ENCODE measurements at places on chromosomes 16 and 17. TPM values are rescaled to one million over a fixed set of nuclear protein-coding genes. Genes with fewer than 3 reads are reported as not detected.
A peak's percentile ranks its signal among the peaks of the same experiment; 100 is the strongest.

DNA sequence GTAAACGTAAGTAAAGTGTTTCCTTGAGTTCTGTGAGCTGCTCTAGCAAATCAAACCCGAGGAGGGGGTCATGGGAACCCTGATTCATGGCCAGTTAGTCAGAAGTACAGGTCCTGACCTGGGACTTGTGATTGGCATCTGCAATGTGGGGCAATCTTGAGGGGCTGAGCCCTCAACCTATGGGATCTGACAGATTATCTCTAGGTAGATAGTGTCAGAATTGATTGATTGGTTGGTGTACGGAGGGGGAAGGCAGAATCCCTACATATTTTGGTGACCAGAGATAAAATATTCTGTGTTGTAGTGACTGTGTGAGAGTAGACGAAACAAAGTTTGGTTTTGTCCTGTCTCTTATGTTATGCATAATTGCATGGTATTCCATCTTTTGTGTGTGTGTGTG is 100.5 kb upstream of the NETO2 start:
- no peak for DNase-seq

- DNase-seq = no peak
Measured at GRCh38 chr16:49491771-49492761, 118.5 kb downstream of the C16orf78 start.

- DNase-seq = no peak
Measured at GRCh38 chr17:79842656-79843473, 3.6 kb upstream of the CBX4 start.

- DNase-seq = no peak
Measured at GRCh38 chr17:77528516-77529327, 388.0 kb downstream of the SEC14L1 start.

Gene G6PC1
- not detected for total RNA-seq

- no peak for DNase-seq
Measured at GRCh38 chr16:4926928-4927327, 10.0 kb downstream of the PPL start.

DNA sequence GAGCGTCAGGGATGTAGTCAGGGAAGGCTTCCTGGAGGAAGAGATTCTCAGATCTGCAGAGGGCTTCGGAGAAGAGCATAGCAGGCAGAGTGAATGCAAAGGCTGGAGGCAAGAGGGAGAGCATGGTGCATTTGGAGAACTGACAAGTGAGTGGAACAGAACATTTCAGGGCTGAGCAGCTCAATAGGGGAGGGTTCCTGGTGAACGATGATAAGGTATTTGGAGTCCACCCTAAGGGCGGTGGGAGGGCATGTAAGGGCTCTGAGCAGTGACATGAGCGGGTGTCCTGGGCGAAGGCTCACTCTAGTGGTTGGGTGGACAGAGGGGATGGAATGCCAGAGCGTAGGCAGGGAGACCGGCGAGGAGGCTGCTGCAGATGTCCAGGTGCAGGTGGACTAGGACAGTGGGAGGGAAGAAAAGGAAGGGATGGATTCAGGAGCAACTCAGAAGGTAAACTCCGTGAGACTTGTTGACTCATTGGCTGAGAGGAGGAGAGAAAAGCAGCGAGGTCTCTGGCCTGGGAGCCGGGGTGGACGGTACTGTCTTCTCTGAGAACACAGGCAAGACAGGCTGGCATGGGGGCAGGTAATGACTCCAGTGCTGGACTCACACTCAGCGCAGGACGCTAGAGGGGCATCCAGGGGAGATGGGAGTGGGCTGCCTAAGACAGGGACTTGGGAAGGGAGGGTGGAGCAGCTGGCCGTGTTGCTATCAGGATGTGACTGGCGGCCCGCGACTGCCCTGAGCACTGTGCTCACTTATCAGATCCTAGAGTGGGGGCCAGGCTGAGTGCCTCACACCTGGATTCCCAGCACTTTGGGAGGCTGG is 1.4 kb upstream of the PITPNA start:
- DNase-seq = no peak

- DNase-seq = no peak
Measured at GRCh38 chr17:64707050-64707591, 45.0 kb upstream of the SMURF2 start.

Gene RPL27
- total RNA-seq = 889 TPM

DNA sequence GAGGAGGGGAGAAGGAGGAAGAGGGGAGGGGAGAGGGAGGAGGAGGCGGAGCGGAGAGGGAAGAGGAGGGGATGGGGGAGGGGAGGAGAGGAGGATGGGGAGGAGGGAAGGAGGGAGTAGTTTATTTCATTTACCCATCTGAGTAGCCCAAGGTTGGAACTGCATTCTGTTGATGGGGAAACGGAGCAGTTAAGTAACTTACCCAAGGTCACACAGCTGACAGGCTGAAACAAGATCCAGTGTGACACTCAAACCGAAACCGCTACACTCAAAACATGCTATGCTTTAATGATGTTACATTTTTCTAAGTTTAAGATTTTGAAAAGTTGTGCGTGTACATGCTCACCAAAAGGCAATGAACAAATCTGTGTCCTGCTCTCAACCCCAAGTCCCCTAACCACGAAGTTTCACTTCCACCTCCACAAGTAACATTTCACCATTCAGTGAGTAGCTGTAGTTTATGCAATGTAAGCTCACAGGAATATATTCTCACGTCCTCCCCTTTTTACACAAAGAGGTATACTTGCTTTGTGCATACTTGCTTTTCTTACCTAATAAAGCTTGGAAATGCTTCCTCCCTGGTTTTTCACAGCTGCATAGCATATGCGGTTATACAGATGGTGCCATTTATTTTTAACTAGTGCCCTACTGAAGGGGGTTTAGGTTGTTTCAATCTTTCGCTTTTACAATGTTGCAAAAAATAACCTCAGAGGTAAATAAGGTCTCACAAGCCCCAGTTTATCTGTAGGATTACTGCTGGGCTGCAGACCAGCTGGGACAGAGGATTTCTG is 275.3 kb downstream of the PARN start:
- peak; percentile 72 for DNase-seq

GRCh38 chr17:56909742-56910508 is 3.9 kb downstream of the TRIM25 start:
- DNase-seq = no peak

Gene HSPB9
- total RNA-seq = not detected

DNA sequence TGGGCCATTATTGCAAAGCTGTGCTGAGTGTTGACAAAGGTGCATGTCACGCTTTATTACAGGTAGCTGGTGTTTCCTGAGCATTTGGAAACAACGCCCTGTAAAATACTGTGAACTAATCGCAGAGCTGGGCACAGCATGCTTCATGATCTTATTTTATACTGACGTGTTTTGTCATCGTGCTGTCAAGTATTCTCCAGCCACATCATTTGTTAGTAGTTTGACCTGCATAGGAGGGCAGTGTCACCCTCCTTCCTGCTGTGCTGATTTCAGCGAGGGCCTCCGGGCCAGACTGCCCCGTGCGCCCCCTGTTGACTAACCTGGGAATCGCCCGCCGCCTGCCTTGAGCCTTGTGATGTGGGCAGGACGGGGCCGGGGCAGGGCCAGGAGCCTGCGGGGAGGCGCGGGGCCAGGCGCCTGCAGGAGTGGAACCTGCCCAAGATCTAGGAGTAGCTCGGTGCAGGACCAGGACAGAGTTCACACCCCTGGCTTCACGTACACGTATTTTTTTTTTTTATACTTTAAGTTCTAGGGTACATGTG is 820.7 kb downstream of the KCNJ18 start:
- DNase-seq = no peak

Gene MYH3
- 4.3 TPM for total RNA-seq

- DNase-seq = no peak
Measured at GRCh38 chr17:47801176-47801765, 20.3 kb downstream of the OSBPL7 start.

GRCh38 chr17:82056729-82057621 is 5.3 kb downstream of the GPS1 start:
- DNase-seq = no peak

GRCh38 chr16:11182411-11182810 is 73.6 kb downstream of the SOCS1 start:
- no peak for DNase-seq

GRCh38 chr17:73718912-73719311 is 74.7 kb upstream of the SDK2 start:
- no peak for DNase-seq

Gene CDH5
- total RNA-seq = not detected

GRCh38 chr17:798246-798645 is 16.1 kb downstream of the MRM3 start:
- no peak for DNase-seq

Gene C16orf92
- total RNA-seq = not detected

Gene CCDC78
- 2.5 TPM for total RNA-seq

DNA sequence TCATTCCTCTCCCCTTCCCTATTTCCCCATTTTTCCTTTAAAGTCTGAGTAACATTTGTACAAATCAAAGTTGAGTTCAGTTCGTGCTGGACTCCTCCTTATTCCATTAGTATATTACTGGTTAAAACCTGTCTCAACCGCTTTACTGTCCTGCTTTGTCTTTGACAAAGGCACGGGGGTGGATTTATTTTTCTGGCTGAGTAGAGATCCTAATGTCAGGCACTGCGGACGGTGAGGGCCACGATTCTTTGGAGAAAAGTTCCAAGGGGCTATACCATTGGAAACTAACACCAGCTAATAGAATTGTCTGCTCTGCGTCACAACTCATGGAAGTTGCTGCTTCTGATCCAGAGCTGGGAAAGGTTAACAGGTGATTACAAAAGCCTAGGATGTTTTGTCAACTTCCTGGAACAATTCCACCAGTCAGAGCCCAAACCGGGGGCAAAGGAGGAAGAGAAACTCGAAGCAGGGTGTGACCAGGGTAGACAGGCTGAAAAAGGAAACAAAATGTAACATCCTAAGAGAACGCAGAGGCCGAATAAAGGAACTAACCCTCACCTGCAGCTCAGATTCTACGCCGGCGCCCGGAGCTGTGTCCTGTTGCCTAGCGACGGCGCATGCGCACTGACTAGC is 12.4 kb downstream of the TAT start:
- DNase-seq = no peak

DNA sequence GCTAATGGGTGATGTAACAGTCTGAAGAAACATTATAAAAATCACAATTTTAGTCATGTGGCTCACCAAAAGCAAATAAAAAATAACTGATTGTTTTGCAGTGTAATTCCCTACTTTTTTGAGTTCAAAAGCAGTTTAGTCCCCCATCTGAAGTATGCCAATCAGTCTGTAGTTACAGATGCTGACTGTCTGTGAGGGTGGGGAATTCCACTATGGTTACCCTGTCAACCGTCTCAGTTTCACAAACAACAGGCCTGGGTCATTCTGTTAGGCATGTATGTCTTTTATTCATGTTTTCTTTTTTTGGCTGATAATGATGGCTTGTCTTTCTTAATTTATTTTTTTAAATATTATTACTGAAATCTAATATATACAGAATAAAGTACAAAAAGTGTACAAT is 69.3 kb downstream of the STXBP4 start:
- DNase-seq = no peak

DNA sequence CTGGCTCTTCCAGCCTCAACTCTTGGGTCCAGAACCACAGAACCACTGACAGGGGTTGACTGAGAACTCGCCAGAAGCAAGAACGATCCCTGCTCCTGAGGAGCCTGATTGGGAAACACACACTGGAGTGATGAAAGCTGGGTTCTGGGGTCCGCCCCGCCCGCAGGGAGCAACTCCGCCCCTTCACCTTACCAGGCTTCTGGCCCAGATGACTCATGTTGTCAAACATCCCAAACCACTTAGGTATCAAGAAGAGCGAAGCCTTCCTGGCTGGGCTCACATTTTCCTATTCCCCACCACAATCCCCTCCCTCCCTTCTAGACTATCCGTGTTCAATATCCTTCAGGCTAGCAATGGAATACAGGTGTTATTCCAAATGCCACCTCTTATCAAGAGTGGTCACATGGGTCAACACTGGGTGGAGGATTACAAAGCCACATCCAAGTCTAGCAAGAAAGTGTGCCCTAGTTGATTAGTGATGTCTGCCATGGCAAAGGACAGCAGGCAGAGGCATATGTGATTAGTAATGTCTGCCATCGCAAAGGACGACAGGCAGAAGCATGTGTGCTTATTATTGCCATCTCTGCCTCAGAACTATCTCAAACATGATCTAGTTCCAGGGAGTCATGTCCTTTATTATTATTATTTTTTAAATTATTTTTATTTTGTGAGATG is 70.5 kb downstream of the TIMM22 start:
- DNase-seq = no peak

GRCh38 chr16:414395-415169 is 10.9 kb upstream of the RAB11FIP3 start:
- no peak for DNase-seq

All from activated CD8-positive, alpha-beta memory T cell treated with anti-CD3 and anti-CD28 coated beads, Interleukin-2, amount 10 ng/mL, durations not matched to agents 7 days and 5 days (primary cell).